ENCODE measurements at places on chromosomes 4 and X. TPM values are rescaled to one million over a fixed set of nuclear protein-coding genes. Genes with fewer than 3 reads are reported as not detected.

The PFKFB1 gene
- total RNA-seq, result not detected

The GC gene
- not detected for total RNA-seq

DNA sequence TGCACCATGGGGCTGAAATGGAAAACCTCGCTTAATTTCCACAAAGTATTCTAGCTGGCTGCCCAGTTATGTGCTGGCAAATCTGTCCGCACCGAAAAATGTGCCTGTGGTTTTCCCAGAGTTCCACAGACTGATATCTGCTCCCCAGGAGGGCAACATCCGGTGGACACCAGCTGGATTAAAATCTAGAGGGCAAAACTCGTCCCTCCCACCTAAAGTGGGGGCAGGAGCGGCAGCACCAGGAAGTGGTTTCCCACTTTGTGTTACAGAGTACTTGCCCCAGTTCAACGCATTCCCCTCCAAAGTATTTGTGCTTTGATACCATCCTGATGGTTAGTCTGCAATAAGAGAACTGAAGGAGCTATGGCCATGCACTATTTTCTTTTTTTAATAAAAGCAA, 187.6 kb downstream of the TSPAN5 start:
- no peak for DNase-seq

The NWD2 gene
- total RNA-seq, result not detected

The CT45A2 gene
- total RNA-seq, result not detected
